Endothelial cell (in vitro differentiated cells): ENCODE measurements at places on chromosomes 2 and 18.

DNA sequence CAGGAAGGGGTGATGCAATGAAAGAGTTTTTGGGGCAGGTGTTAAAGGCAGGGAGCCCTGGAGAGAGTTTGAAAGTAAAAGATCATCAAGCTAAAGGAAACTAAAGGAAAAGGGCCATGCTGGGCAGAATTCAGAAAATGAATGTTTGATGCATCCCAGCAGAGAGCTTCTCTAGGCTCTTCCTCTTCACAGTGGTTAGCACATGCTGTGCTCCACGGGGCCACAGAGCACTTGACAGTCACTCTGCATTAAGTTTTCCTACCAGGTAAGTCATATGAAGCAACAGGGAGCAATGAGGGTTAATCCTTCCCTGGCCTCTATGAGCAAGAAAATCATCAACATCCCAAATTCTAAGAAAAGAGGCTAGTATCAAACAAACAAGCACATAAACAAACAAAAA is 895.2 kb downstream of the TRIB2 start:
- DNase-seq = no peak

- DNase-seq = no peak
Measured at GRCh38 chr2:64595397-64596176, 58.1 kb downstream of the SERTAD2 start.

GRCh38 chr2:197182668-197183067 is 127.9 kb downstream of the ANKRD44 start:
- DNase-seq = no peak

- no peak for DNase-seq
Measured at GRCh38 chr2:239354132-239354790, 46.6 kb downstream of the HDAC4 start.

GRCh38 chr2:189010536-189010935 is 36.4 kb downstream of the COL3A1 start:
- DNase-seq = no peak

DNA sequence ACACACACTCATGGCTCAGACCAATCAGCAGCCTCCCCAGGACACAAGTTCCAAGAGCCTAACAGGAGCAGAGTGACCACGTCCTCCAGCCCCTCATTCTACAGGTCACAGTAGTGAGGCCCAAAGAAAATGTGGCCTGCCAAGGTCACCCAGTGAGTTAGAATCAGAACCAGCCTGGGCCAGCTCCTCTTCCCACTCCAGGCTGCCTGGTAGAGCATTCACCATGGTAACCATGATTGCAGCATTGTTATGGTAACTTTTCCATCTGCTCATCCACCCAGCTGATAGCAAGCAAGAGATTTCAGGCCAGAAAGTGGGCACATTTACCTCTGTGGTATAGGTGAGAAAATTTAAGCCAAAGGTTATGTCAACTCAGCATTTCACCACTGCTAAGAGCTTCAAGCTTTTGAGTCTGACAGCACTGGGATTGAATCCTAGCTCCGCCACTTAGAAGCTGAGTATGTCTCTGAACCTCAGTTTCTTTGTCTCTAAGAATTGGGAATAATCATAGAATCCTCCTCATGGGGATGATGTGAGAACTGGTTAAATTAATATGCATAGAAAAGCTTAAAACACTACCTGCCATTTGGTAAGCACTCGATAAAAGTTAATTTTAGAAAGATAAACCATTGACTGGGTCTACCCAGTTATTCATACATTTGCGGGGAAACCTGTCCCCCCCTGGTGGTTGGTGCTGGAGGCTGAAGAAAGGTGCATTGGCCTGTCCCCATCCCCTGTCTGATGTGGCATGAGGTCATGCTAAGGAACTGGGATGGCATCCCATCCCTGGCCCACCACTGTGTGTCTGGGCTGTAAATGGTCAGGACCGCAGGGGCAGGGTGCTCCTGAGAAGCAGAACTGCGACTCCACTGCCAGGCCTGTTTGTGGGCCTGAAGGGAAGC is 181.5 kb downstream of the KLHL29 start:
- DNase-seq = peak; percentile 53

GRCh38 chr2:183091318-183091953 is 12.9 kb downstream of the DUSP19 start:
- no peak for DNase-seq

GRCh38 chr2:187224989-187225388 is 223.1 kb downstream of the CALCRL start:
- no peak for DNase-seq

GRCh38 chr2:135473567-135473966 is 57.5 kb downstream of the ZRANB3 start:
- DNase-seq = peak; percentile 12

DNA sequence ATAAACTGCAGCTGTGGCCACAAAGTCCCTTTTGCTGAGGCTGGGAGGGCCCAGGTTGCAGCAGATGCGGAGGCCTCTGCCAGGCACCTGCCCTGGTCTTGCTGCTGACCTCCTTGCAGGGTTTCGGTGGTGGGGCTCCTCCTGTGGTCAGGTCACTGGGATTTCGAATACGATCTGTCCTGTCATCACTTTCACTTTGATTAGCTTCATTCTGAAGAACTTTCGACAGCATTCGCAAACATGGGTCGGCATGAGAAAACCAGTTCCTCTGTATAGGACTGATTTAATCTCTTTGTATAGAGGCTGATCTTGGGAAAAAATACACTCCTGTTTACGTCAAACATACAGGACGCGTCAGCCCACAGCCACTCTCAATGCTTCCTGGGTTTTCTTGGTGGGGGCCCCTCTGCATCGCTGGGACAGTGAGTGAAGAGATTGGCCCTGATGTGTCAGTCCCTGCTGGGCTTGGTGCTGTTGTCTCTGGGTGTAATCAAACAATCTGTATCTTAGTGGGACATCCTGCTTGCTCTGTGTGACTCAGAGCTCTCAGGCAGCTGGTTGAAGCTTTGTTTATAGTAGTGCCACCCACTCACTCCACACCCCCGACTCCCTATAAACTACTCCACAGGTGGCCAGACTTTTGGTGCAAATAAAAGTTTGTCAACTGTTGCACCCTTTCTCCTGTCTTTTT is 209.4 kb upstream of the CXCR4 start:
- DNase-seq = no peak
